ENCODE measurements at places on chromosomes 2 and 18.

DNA sequence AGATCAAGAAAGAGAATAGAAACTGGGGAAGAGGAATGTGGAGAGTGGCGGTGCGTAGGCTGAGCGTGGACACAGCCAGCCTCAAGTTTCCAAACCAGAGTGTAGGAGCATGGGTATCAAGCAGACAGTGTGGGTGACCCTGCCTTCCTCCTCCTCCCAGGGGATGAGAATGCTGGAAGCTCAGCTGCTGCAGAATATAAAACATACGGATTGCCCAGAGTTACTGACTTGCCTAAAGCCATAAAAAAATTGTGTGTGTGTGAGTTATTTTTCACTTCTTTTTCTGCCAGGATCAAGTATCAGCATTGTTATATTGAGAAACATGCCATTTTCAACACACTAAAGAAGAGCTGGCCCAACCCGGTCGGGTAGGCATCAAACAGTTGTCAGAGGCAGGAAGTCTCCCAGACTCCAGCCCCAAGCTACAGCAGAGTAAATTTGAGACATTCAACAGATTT lies 333.3 kb upstream of the ACVR2A start:
- DNase-seq, result no peak

DNA sequence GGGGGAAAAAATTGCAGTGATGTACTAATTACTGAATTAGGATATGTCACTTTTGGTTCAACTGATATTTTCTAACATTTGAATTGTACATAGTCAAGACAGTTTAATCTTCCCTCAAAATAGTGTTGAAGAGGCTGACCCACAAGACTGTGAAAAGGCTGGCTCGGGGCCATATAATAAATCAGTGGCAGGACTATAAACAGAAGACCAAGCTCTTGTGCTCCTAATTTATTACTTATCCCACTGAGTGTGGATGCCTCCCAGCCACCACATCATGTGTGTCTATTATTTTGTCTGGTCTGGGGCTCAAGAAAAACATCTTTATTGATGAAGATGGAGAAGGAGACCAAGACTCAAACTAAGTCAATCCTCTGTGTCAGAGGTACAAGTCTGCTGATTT lies 64.4 kb downstream of the PLEKHM3 start:
- DNase-seq, result no peak

GRCh38 chr2:28956890-28957289 lies 24.2 kb upstream of the TOGARAM2 start:
- no peak for DNase-seq

- no peak for DNase-seq
These were observed 48.0 kb upstream of the NRXN1 start for GRCh38 chr2:51079945-51080344.

DNA sequence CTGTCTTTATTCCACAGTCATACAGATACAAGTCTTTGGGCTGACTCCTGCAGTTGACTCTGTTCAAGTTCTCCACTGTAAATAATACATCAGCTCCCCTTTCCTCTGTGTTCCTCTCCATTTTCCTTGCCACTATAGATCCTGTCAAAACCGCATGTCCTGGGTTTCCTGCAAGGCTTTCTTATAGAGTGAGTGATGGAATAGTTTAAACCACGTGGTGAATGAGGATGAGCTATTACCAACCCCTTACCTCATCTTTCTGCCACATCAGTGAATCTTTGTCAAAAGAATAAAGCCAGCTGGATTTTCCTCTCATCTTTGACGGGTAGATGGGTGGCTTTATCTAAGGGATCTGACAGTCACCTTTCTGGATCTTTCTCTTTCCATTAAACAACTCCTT lies 3.9 kb upstream of the GALNT14 start:
- DNase-seq, result no peak

DNA sequence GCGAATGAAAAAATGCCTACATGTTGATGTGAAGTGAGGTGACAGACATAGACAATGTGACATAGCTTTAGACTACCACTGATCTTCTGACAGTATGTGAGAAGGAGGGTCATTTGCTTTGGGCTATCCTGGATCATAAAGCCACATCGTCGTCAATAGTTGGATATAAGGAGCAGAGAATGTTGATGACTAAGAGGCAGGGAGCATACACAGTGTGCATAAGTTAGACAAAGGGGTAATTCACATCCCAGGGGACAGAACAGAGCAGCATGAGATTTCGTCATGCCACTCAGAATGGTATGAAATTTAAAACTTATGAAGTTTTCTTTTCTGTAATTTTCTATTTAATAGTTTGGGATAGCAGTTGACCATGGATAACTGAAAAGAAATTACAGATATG lies 403.2 kb downstream of the DSC3 start:
- DNase-seq, result no peak

DNA sequence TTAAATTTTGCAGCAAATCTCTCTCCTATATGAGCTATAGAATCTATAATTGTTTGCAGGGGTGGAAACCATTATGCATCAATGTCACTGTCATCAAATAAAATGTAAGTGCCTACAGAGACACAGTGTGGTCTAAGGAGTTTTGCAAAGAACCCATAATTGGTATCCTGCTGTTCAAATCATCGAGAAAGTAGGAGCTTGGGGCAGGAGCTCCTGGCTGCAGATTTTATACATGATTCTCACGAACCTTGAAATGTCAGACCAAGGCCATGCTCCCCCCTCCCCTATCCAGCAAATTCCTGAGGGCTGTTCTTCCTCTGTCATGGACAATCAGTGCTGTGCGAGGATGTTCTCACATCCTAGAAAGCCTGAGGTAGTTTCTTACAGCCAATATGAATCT lies 119.5 kb upstream of the CYRIA start:
- DNase-seq, result no peak

- DNase-seq, result no peak
These were observed 24.7 kb downstream of the HS6ST1 start for GRCh38 chr2:128293870-128294455.

DNA sequence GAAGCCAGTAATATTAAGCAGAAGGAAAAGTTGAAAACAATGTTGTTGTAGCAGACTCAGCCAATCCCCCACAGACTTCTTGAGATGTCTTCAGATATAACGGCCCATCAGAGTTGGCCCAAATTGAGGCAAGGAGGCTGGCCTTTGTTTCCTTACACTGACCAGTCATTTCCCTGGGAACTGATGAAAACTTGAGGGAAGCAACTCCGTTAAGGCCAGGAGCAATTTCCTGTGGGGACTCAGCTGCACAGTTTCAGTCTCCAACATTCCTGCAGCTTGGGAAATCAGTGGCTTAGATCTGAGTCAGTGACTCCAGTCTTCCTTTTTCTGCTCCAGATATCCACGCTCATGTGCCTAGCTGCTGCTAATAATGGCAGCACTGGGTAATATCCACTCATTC lies 75.7 kb downstream of the FTCDNL1 start:
- no peak for DNase-seq

DNA sequence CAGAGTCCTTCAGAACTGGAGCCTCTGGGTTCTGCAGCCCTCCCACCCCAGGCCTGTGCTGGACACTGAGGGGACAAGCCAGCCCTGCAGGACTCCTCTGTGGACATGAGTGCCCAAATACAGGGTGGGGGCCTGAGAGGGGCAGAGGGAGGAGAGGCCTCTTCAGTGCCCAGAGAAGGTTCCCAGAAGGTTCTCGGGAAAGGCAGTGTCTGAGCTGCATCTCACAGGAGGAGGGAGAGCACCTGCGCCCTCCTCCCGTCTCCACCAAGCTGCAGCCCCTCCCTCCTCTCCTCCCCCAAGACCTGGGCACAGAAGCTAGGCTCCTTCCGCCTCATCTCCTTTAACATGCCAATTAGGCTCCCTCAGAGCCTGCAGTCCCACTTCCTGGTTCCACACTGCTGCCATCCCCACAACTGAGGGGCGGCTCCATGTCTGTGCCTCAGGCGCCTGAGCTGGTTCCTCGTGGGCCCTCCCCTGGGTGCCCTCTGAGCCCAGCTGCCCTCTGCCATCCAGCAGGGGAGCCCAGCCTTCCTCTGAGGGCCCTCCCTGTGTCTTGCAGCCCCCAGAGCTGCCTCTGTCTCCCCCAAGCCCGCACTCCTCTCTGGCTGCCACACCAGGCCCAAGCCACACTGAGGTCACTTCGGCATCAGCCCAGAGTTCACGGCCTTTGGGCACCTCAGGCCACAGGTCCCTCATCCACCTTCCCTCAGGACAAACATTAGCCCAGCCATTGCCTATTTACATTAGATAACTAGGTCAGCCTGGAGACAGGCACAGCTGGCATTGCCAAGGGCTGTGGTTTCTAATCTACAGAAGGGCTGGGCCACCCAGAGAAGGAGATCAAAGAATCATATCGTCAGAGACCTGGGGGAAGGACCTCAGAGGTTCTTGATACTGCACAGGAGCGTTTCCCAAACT lies 28.9 kb downstream of the KCNK3 start:
- no peak for DNase-seq
